GM12864 (cell line): ENCODE measurements at places on chromosomes 7 and 10.

GRCh38 chr10:1054684-1055083 is 1.5 kb upstream of the WDR37 start:
- no peak for DNase-seq

GRCh38 chr7:121503039-121503438 is 106.9 kb upstream of the FAM3C start:
- DNase-seq = no peak

DNA sequence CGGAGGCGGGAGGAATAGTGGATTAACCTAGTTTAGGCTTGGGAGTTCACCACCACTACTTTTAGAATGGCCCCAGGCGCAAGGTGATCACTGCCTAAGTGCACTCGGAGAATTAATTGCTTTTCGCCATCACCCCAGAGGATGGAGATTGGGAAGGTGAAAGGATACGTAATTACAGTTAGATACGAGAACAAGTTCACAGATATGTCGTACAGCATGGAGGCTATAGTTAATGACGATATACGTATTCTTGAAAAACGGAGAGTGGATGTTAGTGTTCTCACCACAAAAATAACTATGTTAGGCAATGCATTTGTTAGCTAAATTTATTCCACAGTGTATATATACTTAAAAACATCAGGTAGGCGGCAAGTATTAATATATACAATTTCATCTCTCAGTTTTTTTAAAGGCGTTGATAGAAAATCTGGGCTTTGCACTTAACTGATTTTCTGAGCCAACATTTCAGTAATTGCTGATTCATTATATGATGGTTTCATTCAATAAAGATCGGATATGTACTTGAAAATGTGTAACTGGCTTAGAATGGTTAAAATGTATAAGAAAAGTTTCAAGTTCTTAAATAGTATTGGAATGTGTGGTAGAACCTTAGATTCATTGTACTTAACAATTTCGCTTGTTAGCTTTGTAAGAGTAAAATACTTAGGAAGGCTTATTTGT is 683 bp downstream of the CDC123 start:
- DNase-seq = no peak

- DNase-seq = no peak
Observed at GRCh38 chr10:63438506-63439498, 27.0 kb downstream of the JMJD1C start.

- DNase-seq = no peak
Observed at GRCh38 chr10:44234483-44234875, 150.4 kb downstream of the CXCL12 start.

- no peak for DNase-seq
Observed at GRCh38 chr7:132485600-132486273, 90.5 kb downstream of the PLXNA4 start.

- DNase-seq = no peak
Observed at GRCh38 chr10:90787393-90788198, 70.2 kb downstream of the HTR7 start.

- DNase-seq = no peak
Observed at GRCh38 chr7:128841921-128842673, 11.9 kb downstream of the FLNC start.

DNA sequence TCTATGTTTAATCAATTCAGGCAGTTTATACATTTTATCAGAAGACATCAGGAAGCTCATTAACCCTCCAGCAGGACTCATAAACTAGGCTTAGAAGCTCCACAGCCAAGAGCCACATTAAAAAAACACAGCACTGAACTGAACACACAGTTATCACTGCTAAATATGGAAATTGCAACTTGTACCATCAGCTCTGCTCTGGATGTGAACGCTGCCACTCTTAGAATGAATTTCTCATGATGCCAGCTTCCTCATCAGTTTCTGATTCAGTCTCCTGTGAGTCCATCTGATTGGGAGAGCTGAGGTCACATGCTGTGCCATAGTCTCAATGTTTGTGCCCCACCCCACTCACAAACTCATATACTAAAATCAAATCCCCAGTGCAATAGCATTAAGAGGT is 17.1 kb upstream of the ING3 start:
- DNase-seq = no peak

GRCh38 chr10:68470300-68470699 is 1.5 kb downstream of the DNA2 start:
- DNase-seq = no peak

DNA sequence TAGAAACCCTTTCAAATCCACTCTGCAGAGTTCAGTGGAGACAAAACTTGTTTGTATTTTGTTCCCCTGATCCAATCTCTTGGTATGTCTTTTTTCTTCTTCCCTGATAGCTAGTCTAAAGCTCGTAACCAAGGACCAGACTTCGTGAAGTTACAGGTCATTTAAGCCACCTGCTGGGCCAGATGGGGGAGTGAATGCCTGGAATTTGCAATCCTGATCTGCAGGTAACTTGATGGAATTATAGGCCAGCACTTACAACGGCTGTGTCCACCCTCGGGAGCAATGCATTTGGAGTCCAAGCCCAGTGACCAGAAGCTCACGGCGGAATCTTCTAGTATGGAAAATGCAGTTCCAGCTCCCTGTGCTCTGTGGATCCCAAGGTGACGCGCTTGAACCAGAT is 566.9 kb downstream of the TCERG1L start:
- DNase-seq = no peak

DNA sequence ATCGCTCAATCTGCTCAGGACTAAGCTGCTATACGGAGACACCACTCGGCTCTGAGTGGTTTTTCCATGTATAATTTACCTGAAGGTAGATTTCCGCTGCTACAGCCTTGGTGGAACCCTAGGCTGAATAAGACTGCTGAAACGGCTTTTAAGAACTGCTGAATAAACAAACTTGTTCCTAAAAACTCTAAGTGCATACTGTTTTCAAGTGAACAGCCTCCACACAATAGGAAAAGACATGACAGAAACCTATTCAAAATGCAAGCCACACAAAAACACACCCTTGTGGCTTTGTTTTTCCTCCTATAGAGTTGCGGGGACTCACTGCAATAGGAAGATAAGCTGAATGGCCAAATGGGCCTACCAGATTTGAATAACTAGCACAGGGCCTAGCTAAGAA is 117.2 kb downstream of the UBE2H start:
- no peak for DNase-seq
